ENCODE measurements at places on chromosomes 1 and 21.

GRCh38 chr1:204479387-204480136 is 15.0 kb downstream of the PIK3C2B start:
- DNase-seq: no peak

DNA sequence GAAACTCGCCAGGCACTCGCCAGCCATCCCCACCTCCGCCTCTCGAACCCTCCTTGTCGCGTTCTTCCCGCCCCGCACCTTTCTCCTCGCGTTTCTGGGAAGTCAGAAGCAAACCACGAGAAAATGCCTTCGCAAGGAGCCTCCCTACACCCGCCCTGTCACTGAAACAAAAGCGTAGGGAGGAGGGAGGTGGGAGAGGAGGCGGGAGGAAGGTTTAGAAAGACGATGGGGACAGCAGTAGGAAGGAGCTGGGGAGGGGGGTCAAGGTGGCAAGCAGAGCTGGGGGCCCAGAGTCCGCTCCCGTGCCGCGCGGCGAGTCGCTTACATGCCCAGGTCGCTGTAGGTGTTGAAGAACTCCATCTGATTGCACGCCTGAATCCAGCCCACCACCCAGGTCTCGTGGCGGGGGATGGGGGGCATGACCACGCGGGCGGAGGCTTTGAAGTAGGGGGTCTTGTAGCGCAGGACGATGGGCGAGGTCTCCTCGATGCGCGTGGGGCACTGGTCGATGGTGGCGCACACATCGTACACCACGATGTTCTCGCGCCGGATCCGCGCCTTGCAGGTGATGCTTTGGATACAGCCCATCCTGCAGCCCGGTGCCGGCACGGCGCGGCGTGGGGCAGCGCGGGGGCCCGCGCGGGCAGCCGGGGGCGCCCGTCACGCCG is 1.0 kb downstream of the FAM78B start:
- DNase-seq: no peak

GRCh38 chr1:247833601-247834000 is 8.1 kb downstream of the OR11L1 start:
- no peak for DNase-seq

GRCh38 chr1:51297401-51298321 is 32.7 kb downstream of the TTC39A start:
- DNase-seq: no peak

DNA sequence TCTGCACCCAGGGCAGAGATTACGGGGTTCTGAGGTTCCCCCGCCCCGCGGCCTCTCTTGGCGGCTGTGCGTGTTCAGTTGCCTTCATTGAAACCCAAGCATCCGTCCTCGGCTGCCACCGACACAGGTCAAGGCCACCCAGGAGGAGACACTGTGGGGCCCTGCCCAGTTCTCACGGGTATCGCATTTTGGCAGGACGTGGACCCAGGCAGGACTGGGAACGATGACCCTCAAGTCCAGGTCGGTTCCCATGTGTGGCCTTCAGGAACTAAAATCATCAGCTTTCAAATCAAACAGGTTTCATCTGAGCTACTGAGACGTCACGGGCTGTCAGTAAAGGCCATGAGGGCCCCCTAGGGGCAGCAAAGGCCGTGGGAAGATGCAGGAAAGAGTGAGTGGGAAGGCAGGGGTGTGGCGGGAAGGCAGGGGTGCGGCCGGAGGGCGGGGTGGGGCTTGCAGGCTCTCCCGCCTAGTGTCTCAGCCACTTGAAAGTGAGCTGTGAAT is 7.0 kb upstream of the C1orf174 start:
- peak; percentile 35 for DNase-seq

GRCh38 chr21:14886001-14886400 is 178.8 kb downstream of the NRIP1 start:
- DNase-seq: no peak
